ENCODE measurements at places on chromosomes 1 and 21.

DNA sequence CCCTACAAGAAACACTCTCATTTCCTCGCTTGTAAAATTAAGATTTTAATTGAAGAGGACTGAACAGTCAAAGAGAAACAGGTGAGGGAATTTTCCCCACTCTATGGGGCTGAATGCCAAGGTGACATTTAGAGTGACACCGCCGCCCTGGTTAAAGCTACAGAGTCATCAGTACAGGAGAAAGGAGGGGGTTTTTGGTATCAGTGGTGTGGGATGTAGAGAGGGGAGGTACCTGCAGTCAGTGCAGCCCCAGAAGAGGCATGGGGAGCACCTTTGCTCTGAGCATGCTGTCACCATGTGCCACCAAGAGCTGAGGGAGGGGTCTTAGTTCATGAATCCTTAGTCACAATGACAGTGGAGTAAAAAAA lies 2.8 kb downstream of the DIRAS3 start:
- DNase-seq = no peak

- no peak for DNase-seq
These were observed 20.9 kb downstream of the PANK4 start for GRCh38 chr1:2505461-2505994.

- no peak for DNase-seq
These were observed 13.9 kb upstream of the STUM start for GRCh38 chr1:226534645-226535044.

DNA sequence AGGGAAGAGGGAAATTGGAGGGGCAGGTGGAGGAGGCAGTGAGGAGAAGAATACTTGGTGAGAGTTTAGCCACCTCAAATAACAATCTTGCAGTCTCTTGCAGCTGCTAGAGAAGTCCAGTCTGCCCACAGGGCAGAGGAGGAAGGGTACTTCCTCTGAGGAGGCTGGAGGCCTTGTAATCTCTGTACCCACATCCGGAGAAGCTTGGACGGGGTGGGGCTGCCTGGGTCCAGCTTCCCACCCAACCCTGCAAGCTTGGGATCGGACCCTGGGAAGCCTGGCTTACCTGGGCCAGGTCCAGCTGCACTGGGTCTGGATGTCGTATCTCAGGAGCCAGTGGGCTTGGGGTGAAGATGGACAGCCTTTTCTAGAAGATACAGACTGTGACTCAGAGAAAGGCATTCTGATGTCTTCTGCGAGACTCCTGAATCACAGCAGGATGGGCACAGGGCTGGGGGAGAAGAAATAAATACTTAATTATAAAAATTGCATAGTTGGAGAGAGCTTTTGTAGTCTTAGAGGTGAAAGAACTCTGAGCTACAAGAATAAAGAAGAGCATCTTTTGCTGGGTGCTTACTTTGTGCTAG lies 111.8 kb upstream of the JUN start:
- DNase-seq = no peak

GRCh38 chr1:219666242-219666641 lies 53.3 kb upstream of the ZC3H11B start:
- no peak for DNase-seq

DNA sequence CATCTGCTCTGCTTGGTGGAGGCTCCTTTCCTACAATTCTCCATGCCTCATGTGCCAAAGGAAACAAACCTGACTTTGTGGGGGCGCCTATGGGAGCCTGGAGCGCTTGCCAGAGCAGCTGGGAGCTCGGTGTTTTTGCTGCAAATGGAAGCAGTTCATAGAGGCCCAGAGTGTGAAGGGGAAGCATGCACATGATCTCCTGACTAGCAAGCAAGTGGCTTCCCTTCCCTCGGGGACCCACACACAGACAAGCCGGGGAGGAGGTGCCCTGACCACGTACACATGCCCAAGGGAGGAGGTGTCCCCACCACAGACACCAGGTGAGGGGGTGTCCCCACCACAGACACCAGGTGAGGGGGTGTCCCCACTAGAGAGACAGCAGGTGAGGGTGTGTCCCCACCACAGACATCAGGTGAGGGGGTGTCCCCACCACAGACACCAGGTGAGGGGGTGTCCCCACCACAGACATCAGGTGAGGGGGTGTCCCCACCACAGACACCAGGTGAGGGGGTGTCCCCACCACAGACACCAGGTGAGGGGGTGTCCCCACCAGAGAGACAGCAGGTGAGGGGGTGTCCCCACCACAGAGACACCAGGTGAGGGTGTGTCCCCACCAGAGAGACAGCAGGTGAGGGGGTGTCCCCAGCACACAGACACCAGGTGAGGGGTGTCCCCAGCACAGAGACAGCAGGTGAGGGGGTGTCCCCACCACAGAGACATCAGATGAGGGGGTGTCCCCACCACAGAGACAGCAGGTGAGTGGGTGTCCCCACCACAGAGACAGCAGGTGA lies 106.8 kb downstream of the CRYAA start:
- peak; percentile 16 for DNase-seq

DNA sequence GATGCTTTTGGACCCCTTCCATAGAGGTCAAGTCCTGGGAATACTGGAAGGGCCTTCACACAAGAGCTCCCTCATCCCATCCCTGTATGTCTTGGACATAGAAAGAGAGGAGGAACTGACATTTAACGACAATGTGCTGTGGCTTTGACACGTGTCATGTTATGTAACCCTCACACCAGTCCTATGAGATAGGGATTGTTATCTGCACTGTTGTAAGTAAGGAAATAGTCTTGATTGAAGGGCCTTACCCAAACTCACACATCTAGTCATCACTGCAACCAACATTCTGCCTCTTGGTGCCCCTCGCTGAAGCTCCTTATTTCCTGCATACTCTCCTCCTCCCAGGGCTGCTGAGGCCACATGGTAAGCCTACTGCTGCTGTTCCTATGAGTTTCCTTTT lies 63.7 kb upstream of the ANGPTL1 start:
- DNase-seq = no peak

- DNase-seq = no peak
These were observed 55.8 kb downstream of the SLC27A3 start for GRCh38 chr1:153831026-153831425.

- DNase-seq = no peak
These were observed 27.2 kb upstream of the PSMB2 start for GRCh38 chr1:35668506-35668905.

- DNase-seq = no peak
These were observed 113.9 kb downstream of the GLIS1 start for GRCh38 chr1:53625049-53625448.

DNA sequence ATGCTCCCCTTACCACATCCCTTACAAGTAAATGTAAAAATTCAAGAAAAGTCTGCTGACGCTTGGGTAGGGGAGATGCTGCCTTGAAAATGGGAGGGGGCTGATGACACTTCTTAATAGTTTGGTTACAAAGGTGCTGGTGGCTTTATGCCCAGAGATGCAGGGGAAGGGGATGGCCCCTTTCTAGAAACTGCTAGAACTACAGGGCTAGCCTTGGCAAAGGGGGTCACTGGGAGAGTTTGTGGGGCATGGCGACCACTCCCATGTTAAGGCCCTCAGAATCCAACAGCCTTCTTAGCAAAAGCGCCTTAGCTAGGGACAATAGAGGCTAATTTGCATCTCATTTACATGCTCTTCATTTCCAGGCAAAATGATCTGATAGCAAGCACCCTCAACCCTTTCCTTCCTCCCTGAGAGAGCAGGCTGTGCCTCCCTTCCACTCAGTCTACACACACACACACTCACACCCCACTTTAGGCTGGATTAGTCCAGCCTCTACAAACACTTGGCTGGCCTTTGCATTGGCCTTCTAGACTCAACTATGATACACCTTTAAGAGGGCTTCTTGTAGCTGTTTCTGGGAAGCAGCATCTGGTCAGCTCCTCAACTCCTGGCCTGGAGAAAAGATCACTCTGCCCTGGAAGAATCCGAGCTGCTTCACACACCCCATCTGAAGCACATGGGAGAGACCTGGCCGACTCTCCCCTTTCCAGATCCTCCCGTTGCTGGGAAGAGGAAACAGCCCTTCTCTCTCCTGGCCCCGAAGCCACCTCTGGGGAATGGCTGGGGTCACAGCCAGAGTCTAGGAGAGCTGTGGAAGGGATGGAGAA lies 1.7 kb downstream of the SEMA6C start:
- no peak for DNase-seq

GRCh38 chr1:9628541-9629444 lies 22.7 kb upstream of the PIK3CD start:
- peak; percentile 72 for DNase-seq

- peak; percentile 44 for DNase-seq
These were observed 9.0 kb downstream of the LRRC47 start for GRCh38 chr1:3787349-3787715.

GRCh38 chr1:31723828-31724359 lies 20.1 kb upstream of the COL16A1 start:
- DNase-seq = peak; percentile 34

DNA sequence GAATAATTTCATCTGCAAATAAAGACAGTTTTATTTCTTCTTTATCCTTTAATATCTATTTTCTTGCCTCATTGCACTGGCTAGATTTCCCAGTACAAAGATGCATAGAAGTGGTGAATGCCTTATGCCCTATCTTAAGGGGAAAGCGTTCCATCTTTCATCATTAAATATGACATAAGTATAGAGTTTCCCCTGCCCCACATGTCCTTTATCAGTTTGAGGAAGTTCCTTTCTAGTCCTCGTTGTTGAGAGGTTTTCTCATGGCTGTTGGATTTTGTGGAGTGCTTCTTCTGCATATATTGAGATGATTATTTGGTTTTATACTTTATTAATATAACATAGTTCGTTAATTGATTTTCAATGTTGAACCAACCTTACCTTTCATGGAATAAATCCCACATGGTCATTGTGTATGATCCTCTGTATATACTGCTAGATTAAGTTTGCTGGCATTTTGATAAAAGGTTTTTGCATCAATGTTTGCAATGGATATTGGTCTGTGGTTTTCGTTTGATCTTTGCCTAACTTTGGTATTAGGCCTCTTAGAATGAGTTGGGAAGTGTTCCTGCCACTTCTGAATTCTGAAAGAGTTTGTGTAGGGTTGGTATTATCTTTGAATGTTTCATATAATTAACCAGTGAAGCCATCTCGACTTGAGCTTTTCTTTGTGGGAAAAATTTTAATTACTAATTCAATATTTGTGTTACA lies 15.6 kb downstream of the PRKACB start:
- no peak for DNase-seq

DNA sequence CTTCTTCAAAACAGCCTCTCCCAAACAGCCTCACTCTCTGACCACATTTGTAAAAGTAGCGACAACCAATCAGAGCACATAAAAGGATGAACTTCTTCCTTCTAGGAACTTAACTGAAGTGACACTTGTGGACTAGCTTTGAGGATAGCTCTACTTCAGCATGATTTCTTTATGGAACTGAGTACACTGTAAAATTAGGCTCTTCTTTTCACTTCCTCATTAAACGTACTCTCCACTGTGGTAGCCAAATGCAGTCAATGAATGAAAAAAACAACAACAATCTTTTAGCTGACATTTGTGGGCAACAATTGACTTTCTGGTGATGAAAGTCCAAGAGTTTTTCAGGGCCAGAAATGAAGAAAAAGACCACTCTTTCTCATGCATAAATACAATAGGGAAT lies 9.6 kb downstream of the LRRC53 start:
- no peak for DNase-seq

- no peak for DNase-seq
These were observed 2.3 kb downstream of the COX20 start for GRCh38 chr1:244837597-244838258.

DNA sequence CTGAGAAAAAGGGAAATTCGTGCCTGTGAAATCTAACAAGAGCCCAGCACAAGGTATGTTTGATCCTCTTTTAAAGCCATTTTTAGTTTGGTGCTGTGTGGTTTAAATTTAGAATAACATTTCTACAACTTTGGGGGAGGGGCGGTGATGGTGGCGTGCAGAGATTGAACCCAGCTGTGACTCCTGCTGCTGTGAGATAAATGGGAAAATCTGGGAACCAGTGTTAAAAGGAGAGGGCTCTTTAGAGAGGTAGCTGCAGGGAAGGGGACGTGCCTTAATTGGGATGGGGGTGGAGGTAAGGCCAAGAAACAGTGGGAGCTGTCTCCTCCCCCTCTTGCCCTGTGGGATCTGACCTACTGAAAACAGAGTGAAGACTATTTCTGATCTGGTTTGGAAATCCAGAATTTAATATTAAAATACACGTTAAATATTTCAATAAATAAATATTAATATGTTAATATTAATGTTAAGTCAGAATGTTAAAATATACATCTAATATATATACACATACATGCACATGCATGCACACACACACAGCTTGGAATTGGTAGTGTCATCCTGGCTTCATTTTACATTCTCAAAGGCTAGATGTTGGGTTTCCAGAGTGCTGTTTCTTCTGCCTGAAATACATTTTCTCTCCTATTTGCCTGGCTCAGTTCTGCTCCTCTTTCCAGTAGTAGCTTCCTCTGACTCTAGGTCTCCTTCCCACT lies 30.1 kb upstream of the DNAJC6 start:
- no peak for DNase-seq

DNA sequence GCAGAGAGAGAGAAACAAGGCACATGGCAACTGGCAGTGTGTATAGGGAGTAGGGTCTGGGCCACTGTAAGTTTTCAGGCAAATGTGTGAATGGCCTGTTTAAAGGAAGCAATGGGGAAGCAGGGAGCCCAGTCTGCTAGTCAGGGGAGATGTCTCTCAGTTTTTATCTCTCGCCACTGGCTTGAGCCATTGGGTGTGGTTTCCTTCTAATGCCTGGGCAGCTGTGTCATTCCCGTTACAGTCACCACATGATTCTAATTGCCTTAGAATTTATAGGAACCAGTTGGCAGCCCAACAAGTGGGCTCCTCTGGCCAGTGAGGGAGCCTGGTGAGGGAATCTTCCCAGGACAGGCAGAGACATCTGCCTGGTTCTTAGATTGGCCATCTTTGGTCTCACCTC lies 182.4 kb downstream of the DISC1 start:
- DNase-seq = no peak

GRCh38 chr1:182869241-182869666 lies 30.1 kb downstream of the DHX9 start:
- DNase-seq = no peak

- no peak for DNase-seq
These were observed 51.1 kb downstream of the SUSD4 start for GRCh38 chr1:223312705-223313414.

DNA sequence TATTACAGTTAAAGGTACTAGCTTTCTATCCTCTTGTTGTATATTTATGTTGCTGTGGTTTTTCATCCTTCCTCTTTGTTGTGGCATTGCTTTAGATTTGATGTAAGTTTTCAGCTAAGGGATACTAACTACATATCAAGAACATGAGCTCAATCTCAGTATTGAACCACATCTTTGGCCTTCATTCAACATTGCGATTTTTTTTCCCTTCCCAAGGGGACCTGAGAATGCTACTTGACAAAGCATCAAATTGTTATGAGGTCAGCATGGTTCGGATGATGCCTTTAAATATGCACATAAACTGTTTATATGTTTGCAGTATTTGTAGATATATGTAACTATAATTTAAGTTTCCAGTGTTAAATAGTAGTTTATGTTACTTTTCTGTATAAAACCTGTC lies 31.7 kb upstream of the GPR88 start:
- DNase-seq = no peak

- no peak for DNase-seq
These were observed 26.5 kb upstream of the KRTAP19-8 start for GRCh38 chr21:31064803-31065202.
